ENCODE measurements at places on chromosomes 2 and 18.

- no peak for DNase-seq
Measured at GRCh38 chr2:177738461-177739235, 333.9 kb downstream of the PDE11A start.

DNA sequence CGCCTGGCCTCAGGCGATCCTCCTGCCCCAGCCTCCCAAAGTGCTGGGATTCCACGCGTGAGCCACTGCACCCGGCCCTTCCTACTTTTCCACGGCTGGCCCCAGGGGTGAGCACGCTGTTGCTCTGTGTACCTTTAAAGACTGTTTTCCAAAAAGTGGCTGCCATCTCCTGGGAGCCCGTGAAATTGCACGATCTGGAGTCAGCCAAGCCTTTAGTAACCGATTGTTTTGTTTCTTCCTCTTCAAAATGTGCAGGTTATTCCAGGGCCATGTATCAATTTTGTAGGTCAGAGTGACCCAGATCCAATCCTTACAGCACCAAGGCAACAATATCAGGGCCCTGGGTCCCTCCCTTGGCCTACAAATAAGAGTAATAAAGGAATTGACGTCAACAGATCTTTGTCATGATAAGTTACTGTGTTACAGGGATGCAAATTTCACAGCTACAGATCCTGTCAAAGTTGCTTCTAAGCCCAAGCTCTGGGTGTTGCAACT is 135.6 kb upstream of the ZNF236 start:
- no peak for DNase-seq

DNA sequence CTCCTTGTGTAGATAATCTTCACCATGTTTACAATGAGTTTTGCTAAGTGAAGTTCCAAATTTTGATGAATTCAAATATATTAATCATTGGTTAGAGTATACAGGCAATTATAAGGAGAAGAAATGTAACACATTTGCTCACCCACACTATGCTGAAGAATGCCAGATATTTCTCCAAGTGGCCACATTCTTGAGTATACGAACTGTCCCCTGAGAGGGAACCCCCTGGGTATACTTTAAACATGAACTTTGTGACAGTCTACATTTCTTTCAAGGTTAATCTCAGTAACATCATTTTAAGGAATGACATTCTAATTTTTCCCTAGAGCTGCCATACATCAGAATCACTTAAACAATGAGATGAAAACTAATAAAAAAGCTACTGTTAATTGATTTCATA is 39.8 kb upstream of the CDKL4 start:
- no peak for DNase-seq

DNA sequence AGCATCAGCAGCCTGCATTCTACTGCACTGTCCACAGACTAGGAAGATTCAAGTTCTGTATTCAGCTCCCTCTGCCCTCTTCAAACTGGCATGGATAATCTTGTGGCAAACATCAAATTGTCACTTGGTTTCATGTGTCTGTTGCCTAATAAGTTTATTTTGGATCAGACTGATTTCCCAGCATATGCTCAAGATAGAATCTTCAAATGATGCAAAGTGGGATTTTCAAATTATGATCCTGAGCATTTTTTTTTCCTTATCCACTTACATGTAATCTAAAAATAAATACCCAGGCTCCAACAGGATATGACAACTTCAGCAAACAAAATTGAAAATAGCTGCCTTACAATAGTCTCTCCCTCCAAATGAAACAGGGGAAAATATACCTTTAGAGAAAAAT is 160.9 kb upstream of the VRK2 start:
- DNase-seq, result no peak

GRCh38 chr2:219676586-219676985 is 49.2 kb downstream of the SLC4A3 start:
- no peak for DNase-seq

DNA sequence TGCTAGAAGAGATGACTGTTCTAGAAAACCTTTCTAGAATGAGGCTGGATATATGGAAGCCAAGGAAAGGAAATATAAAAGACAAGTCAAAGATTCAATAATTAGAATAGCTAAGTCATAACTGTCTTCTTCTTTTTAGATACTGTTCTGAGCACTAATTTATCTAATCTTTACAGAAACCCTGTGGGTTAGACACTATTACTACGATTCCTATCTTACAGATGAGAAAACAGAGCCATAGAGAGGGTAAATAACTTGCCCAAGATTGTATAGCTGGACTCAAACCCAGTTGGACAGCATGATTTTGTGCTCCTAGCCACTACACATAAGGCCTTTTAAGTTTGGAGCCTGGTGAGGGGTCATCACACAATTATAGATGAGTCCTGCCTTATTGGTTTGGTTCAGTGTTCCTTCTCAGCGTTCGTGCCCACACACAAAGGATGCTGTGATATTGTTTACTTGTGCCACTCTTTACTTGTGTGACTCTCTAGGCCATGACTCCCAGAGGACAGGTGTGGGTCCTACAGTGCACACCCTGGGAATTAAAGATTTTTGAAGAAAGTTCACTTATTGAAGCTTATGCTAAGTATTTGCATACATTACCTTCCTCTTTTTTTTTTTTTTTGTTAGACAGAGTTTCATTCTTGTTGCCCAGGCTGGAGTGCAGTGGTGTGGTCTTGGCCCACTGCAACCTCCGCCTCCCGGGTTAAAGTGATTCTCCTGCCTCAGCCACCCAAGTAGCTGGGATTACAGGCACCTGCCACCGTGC is 153.7 kb downstream of the PRKCE start:
- no peak for DNase-seq

GRCh38 chr2:188852772-188853171 is 121.4 kb upstream of the COL3A1 start:
- DNase-seq, result no peak

DNA sequence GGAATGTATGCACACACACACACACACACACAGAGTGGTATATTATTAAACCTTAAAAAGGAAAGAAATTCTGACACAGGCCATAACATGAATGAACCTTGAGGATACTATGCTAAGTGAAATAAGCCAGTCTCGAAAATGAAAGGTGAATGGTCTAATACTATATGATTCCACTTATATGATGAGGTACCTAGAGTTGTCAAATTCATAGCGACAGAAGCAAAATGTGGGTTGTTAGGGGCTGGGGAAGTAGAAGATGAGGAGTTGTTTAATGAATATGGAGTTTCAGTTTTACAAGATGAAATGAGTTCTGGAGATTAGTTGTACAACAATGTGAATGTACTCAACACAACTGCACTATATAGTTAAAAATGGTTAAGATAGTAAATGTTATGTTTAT is 118.1 kb downstream of the ABCA12 start:
- no peak for DNase-seq

- DNase-seq, result no peak
Measured at GRCh38 chr2:238093181-238094140, 6.7 kb upstream of the ESPNL start.

GRCh38 chr2:198371921-198372543 is 567.6 kb downstream of the PLCL1 start:
- no peak for DNase-seq

DNA sequence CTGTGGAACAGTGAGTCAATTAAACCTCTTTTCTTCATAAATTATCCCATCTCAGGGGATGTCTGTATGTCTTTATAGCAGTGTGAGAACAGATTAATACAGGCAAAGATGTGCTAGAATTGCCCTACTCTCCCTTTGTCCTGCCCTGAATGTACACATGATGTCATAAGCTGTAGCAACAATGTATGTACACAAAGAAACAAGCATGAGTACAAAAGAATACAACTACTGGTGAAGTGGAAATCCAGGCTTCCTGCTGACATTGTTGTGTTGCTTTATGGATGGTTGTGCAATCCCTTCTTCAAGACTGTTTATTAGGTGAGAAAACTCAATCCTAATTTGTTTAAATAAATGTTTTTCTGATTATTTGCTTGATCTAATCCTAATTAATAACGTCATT is 446.6 kb downstream of the DSC3 start:
- no peak for DNase-seq

DNA sequence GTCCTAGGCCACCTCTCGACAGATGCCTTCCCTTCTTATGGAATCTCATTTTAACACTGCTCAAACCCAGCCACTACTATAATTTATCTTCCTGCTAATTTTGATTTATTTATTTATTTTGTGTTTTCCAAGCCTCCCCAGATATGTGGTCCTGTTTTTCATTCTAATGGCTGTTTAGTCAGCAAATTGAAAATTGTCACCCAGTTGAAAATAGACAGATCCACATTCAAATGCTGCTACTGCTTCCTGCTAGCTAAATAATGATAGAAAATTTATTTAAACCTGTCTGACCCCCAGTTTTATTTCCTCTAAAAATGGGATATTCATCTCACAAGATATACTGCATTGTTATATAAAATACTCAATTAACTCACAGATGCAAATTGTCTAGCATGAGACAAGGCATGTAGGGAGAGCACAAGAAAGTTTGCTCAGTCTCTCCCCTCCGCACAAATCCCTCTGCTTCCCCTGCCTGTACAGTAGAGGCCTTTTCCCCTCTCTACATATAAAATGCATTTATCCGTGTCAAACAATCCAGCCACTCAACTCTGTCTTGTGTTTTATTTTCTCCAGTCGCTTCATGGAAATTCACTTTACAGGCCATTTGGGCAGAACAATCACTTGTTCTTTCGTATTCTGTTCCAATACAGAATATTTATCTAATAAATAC is 389.9 kb downstream of the SOX11 start:
- no peak for DNase-seq

DNA sequence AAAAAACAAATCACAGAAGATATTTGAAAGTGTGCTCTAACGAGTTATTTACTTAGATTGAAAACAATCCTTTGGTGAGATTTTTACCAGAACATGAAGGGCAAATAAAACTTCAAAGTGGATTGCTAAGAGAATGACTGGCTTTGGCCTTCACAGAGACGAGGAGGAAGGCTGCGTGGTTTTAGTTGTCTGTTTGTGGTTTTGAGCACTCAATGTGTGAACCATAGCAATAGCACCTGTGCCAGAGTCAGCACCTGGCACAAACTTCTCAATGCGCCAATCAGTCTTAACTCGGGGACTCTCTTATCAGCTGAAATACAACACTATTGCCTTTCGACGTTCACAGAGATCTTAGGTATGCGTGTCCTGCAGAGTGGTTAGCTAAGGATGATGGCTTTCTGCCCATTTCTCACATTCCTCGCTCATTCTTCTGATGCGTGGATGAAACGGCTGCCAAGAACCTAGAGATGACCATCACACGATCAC is 70.0 kb downstream of the MBP start:
- peak; percentile 51 for DNase-seq

- no peak for DNase-seq
Measured at GRCh38 chr2:168459256-168459655, 3.2 kb downstream of the CERS6 start.

- DNase-seq, result no peak
Measured at GRCh38 chr2:233259730-233260129, 8.3 kb downstream of the ATG16L1 start.

Measured in activated T-cell treated with anti-CD3 and anti-CD28 coated beads, Interleukin-2, amount 50 U/mL, for 4 hours (primary cell).